CD4-positive, alpha-beta T cell (primary cell): ENCODE measurements at places on chromosomes 11 and 22.

DNA sequence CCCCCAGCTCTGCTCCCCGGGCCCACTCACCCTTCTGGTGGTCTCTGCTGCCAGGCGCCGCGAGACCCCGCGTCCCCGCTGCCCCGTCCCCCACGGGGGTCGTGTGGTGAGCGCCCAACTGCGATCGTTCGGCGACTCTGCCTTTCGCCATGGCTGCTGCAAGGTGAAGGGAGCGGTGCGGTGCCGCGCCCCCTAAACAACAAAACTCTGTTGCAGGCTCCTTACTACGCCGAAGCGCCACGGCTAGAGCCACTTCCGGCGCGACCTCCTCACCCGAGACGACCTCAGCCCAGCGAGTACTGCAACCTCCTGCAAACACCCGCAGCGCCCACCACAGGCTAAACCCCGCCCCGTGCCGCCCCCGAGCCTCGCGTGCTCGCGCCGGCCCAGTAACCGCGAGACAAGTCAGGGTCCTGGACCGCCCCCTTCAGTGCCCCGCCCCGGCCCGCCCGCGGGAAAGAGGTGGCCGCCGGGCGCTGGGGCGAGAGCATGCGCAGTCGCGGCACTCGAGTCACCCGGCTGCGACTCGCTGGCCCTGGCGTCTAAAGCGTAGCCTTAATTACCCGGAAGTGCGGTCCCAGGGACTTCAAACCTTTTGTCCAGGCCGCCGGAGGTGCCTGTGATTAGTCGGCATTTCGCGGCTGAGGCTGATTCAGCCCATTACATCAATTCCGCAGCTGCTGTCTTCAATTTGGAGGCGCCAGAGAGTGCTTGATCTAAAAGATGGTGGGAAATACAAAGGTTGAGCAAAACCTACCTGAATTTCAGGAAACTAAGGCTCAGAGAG, at the start of gene TMEM41B:
TSS of gene TMEM41B (minus strand) at position 303 of the 787 bp plus-strand sequence. CDS start at position 151, 152 bp downstream.
- DNase-seq, result peak; percentile 99

DNA sequence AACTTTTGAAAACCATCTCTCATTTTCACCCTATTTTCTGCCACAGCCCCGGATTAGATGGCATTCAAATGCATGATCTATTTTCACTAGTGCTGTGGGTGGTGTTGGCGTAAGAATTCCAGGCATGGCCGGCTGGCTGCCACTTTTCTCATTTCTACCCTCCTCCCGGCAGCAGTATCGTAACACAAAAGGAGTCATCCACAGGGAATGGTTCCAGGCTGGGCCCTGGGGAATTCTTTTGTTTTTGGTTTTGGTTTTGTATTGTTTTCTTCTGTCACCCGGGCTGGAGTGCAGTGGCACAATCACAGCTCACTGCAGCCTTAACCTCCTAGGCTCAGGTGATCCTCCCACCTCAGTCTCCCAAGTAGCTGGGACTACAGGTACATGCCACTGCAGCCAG, 13.8 kb downstream of the JAML start:
- DNase-seq, result no peak

- DNase-seq, result no peak
Observed at GRCh38 chr11:33701302-33702230, 940 bp upstream of the C11orf91 start.

DNA sequence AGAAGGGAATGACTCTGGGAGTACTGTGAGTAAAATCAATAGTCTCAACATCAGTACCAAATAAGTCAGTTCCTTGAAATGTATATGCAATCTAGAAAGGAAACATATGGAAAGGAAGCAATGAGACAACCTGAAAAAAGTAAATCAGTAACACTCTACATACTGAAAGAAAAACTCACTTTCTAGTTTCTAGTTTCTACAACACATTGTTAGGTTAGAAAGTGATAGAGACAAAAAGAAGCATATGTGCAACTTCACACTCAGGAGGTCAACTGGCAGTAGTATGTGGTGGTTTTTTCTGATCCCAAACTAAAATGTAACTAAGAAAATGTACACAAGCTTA, 156.5 kb upstream of the SOX6 start:
- DNase-seq, result no peak

DNA sequence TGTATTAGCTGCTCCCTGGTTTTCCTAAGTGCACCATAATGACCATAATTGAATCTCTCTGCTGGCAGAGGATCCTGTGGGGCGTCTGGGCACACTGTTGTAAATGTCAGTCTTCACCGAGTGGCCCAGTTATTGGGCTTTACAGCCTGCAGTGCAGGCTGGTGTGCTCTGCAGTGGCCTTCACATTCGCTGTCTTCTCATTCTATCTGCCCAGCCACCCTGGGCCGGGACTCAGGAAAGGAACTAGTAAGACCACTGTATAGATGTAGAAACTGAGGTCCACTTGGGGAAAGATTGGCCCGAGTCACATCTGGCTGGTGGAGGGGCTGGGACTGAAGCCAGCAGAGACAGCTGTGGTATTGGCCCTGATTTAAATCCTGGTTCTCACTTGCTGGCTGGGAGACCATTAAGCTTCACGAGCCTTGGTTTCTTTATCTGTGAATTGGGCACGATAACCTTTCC, 49.3 kb downstream of the TSPAN18 start:
- DNase-seq, result no peak

- no peak for DNase-seq
Observed at GRCh38 chr11:69358398-69359020, 64.6 kb downstream of the MYEOV start.

DNA sequence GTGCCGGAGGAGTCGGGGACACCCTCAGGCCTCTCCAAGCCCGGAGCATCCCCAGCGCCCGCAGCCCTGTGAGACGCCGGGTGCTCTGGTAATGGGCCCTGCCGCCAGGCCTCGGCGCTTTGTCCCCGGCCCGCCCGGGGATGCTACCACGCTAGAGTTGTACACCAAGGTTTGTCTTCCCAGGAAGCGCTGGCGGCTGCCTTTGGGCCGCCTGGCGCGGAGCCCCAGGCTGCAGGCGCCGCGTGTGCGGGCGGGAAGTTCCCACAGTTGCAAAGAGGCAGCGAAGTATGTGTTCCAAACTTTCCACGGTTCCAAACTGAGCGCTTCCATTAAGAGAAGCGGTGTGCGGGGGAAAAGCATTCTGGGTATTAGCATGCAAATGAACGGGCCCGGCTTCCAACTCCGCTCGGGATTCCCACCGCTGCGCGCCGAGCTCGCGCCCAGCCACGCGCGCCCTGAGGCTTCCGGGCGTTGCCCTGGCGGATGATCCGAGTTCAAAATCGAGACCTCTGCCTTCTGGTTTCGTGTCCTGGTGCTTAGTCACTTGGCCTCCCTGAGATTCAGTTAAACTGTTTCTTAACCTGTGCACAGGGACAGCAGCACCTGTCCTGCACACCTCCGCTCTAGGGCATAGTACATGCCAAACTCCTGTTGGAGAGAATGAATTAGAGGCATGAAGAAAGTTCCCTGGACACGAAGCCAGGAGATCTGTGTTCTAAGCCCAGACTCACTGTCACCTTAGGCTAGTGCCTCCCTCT, 1.3 kb upstream of the PATZ1 start:
- peak; percentile 81 for DNase-seq

DNA sequence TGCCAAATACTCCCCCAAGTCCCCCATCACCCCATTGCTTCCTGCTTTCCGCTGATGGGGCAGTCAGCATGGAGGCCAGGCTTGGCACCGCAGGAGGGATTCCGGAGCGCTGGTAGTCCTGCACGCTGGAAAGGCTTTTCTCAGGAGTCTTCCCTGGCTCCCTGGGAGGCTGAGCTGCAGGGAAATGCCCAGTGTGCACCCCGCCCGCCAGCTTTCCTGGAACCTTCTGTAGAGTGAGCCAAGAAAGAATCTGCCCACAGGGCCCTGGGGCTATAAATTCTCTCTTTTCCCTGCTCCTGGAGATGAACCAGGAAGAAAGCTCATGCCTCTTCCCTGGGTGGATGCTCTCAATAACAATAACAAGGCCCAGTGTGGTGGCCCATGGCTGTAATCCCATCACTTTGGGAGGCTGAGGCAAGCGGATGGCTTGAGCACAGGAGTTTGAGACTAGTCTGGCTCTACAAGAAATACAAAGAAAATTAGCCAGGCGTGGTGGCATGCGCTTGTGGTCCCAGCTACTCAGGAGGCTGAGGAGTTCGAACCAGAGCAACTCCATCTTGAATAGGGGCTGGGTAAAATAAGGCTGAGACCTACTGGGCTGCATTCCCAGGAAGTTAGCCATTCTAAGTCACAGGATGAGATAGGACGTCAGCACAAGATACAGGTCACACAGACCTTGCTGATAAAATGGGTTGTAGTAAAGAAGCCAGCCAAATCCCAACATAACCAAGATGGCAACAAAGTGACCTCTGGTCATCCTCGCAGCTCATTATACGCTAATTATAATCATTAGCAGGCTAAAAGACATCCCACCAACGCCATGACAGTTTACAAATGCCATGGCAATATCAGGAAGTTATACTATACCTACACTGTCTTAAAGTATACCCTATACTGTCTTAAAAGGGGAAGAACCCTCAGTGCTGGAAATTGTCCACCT, 46.4 kb upstream of the FTH1 start:
- no peak for DNase-seq

- peak; percentile 35 for DNase-seq
Observed at GRCh38 chr22:44023404-44024287, 456 bp upstream of the PARVB start.

DNA sequence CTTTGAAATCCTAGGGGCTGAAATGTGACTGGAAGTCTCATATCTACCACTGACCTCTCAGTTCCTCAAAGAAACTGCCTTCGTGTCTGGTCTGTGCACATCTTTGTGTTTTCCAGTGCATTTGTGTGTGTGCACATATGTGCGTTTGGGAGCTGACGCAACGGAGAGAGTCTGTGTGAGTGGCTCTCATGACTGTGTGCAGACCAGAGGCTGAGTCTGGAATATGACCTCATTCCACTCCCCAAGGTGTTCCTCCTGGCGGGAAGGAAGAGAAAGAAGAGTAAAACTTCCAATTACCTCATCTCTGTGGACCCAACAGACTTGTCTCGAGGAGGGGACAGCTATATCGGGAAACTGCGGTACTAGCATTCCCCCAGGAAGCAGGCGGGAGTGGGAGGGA, 16.5 kb downstream of the TUB start:
- DNase-seq, result no peak

DNA sequence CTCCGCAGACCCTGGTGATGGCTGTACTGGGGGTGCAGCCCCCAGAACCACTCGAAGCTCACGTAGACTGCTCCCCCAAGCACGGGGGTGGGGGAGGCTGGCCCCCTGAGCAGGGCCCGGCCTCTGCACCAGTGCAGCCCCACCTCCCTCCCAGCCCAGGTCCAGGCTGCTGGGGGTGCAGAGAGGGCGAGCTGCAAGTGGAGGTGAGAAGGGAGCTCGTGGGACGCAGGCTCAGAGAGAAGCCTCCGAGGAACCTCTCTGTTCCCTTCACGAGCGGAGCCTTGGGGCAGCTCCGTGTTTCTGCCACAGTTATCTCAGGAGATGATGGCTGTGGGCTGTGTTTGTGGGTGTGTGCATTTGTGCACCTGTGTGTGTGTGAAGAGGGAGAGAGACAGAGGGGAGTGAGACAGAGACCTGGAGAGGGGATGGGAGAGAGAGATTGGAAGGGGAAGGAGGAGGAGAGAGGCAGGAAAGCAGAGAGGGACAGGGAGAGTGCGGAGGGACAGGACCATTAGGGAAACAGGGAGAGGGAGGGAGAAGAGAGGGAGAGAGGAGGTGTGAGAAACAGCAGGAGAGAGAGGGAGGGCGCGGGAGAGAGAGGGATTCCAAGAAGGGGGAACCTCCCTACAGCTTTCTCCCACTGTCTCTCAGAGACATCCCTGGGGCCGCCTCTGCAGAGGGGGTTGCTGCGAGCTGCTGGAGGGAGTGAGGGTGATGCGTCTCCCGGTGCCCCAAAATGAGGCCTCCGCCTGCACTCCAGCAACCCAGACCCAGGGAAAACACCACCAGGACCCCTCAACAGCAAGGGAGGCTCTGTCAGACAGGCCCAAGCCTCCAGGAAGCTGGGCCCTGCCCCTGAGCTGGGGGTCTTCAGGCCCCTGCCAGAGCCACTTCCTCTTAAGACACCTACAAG, 1488.6 kb downstream of the BRD1 start:
- no peak for DNase-seq

DNA sequence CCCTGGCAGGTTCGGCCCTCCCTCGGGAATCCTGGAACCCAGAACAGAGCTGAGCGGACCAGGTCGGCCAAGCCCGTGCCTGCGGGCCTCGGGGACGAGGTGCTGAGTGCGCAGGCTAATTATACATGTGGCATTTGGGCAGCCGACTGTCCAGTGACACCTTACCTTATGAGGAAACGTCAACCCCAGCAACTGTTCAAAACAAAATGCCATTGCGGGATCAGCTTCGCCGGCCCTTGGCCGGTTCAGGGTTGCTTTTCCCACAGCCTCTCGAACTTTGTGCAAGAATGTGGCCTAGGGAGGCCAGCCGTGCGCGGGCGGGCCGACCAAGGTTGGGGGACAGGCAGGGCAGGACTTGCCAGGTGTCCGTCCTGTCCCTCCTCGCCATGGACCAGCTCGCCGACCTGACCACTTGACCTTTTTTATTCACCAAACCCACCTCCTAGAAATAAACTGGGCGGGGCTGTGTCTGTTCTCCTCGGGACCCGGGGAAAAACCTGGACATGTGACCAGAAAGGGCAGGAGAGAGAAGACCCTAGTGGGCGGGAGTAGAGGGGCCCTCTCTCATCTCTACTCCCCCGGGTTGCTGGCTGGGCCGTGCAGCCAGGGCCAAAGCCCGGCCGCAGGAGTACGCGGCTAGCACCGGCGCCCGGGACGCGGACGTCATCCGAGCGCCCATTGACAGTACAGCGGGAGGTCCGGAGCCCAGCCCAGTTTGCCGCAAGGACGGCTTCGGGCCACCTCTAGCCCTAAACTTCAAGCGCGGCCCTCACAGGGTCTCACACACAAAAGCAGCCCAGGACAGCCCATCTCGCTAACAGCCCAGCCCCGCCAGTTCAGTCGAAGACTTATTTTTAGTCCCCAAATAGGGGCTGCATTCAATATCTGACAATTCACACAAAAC, 134.3 kb upstream of the C11orf58 start:
- DNase-seq, result no peak

GRCh38 chr11:130622141-130622542, 173.7 kb downstream of the ADAMTS15 start:
- no peak for DNase-seq
